Gastrocnemius medialis (tissue), 4 donors: ENCODE measurements at places on chromosomes 16 and 17.
A peak's percentile ranks its signal among the peaks of the same experiment; 100 is the strongest.

DNA sequence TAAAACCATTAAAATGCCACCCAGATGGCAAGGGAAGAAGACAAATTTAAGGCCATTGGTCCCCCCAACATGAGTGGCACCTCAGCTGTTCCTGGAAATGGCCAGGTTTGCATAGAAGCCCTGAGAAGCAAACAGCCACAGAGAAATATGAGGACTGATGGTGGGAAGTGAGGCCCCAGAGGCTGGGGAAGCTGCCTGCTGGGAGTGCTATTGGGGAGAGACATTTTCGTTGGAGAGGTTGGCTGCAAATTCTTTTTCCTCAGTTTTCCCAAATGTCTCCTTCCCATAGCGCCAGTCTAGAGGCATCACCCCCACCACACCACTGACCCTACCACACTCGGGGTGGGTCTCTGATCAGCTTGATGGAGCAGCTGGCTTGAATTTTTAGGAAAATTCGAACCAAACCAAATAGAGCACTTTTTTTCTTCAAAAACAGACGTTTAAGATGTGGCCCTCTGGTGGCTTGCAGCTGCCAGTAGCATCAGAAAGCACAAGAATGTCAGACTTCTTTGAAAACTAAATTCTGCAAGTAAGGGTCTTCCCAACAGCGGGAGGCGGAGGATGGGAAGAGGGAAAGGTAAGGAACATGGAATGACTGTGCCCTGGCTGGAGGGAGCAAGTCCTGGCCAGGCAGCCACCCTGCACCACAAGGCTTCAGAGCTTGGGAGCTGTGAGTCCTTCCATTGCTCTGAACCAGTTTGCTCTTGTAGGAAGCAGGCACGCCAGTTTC, 13.2 kb upstream of the SLC12A3 start:
- H3K27ac ChIP-seq: no peak overlapping the region
- peaks cover 9% of the 10 kb centered on the region for H3K4me1 ChIP-seq

- peaks cover 10% of the 10 kb centered on the region for H3K4me1 ChIP-seq
- peaks cover 44% of the 10 kb centered on the region for H3K36me3 ChIP-seq
- no peaks in the 10 kb centered on the region for H3K27me3 ChIP-seq
- no peak for DNase-seq
- peak overlapping the region; percentile 60 for H3K27ac ChIP-seq
Measured at GRCh38 chr16:66538910-66539309, 11.0 kb downstream of the TK2 start.

DNA sequence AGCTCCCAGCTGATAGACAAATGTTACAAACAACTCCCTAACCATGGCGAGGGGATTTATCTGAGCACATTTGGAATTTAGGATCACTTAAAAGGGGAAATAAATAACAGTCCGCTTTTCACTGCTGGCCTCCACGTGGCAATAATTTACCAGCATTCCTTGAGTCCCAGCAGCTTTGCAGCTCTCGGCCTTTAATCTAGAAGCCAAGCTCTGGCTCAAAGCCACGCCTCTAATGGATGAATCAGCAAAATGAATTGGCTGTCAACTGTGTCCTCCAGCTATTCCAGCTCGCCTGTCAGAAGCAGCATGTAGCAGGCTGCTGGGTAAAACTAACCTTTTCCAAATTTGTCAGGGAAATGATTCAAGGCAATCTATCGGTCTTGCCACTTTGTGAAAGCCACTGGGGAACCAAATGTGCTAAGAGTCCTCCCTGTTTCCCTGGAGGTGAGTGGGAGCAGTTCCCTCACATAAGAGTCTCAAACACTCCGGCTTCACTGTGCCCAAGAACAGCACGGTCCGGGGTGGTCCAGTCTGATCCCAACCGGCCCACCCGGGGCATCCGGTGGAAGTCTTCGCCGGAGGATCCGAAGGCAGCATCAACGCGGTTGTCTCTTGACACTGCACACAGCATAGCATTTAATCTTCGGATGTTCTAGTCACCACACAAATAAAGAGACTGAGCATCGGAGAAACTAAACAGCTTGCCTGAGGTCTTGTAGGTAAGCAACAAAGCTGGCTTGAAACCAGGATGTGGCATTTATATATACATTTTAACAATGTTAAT, 143.3 kb downstream of the PARN start:
- H3K36me3 ChIP-seq: no peaks in the 10 kb centered on the region
- DNase-seq: peak; percentile 80
- peak overlapping the region; percentile 50 for H3K4me3 ChIP-seq

- no peaks in the 10 kb centered on the region for H3K27me3 ChIP-seq
- no peak for DNase-seq
- H3K36me3 ChIP-seq: peaks cover 85% of the 10 kb centered on the region
- no peak overlapping the region for H3K4me3 ChIP-seq
- no peaks in the 10 kb centered on the region for H3K4me1 ChIP-seq
Measured at GRCh38 chr17:82477934-82478333, 19.4 kb downstream of the NARF start.
